Type B pancreatic cell (in vitro differentiated cells): ENCODE measurements at places on chromosomes 3 and 15.

GRCh38 chr15:42619656-42620371 is 44.4 kb downstream of the STARD9 start:
- peak; percentile 31 for DNase-seq

GRCh38 chr3:152355744-152356665 is 87.3 kb downstream of the MBNL1 start:
- no peak for DNase-seq

- no peak for DNase-seq
Observed at GRCh38 chr3:41881233-41881821, 80.6 kb downstream of the ULK4 start.

DNA sequence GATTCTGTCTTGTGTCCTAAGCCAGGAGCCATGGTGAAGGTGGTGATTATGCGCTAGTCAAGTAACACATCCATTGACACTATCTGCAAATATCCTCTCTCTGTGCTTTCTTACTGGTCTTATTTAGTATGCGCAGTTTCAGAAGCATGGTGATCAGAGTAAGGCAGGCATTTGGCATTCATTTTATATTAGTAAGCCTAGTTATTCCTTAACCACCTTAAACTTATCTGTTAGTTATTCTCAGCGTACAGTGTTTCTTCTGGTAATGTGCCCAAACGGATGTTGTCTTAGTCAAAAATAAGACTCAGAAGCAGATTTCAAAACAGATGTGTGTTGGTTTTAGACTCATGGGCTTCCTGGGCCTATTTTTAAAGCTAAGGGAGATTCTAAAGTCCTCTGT is 329.2 kb downstream of the GRM7 start:
- no peak for DNase-seq

DNA sequence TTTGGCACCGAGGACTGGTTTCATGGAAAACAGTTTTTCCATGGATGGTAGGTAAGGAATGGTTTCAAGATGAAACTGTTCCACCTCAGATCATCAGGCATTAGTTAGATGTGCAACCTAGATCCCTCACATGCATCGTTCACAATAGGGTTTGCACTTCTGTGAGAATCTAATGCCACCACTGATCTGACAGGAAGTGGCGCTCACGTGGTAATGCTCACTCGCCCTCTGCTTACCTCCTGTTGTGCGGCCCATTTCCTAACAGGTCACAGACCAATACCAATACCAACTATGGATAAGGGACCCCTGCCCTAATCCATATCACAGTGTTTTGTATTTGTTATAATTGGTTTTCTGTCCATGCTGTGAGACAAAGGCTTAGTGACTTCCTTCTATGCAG is 58.9 kb downstream of the SLMAP start:
- no peak for DNase-seq

GRCh38 chr3:45677033-45677446 is 12.2 kb upstream of the SACM1L start:
- DNase-seq, result no peak

DNA sequence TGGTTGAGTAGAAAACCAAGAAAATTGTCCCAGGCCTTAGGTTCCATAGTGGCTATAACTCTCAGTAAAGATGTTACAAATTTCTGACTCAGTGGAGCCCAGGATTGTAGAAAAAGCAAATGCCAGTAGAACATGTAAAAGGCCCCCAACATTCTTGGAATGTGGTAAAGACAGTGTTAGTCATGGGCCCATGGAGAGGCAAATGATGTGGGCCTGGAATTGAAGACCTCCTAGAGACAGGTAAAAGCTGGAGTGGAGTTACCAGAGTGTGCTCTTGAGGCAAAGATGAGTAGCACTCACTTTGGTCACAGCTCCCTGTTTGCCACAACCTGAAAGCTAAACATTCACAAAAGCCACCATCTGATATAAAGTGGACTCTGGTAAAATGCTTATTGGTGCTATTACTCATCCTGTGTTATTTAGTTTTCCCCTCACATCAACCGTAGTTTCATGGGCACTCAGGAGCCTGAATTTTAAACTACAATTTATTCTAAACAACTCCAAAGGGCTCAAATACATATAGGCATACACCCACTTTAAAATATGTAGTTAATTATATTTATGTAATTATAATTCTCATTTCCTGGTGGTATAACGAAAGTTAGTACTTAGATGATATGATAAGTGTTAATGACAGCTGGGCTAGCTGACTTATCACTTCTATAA is 359.6 kb upstream of the NECTIN3 start:
- no peak for DNase-seq

- no peak for DNase-seq
Observed at GRCh38 chr15:72958634-72959033, 93.6 kb upstream of the NEO1 start.

- DNase-seq, result no peak
Observed at GRCh38 chr15:95405447-95405846, 925.1 kb upstream of the NR2F2 start.

- no peak for DNase-seq
Observed at GRCh38 chr3:168053115-168053514, 42.6 kb downstream of the GOLIM4 start.

GRCh38 chr3:49781415-49782199 is 4.7 kb downstream of the IP6K1 start:
- no peak for DNase-seq

GRCh38 chr15:62653122-62653521 is 389.4 kb upstream of the TPM1 start:
- DNase-seq, result no peak

GRCh38 chr3:109440353-109440752 is 103.0 kb upstream of the DPPA4 start:
- no peak for DNase-seq

GRCh38 chr3:184648636-184649035 is 63.2 kb downstream of the MAGEF1 start:
- no peak for DNase-seq

GRCh38 chr3:182911782-182912111 is 68.6 kb downstream of the DCUN1D1 start:
- no peak for DNase-seq

DNA sequence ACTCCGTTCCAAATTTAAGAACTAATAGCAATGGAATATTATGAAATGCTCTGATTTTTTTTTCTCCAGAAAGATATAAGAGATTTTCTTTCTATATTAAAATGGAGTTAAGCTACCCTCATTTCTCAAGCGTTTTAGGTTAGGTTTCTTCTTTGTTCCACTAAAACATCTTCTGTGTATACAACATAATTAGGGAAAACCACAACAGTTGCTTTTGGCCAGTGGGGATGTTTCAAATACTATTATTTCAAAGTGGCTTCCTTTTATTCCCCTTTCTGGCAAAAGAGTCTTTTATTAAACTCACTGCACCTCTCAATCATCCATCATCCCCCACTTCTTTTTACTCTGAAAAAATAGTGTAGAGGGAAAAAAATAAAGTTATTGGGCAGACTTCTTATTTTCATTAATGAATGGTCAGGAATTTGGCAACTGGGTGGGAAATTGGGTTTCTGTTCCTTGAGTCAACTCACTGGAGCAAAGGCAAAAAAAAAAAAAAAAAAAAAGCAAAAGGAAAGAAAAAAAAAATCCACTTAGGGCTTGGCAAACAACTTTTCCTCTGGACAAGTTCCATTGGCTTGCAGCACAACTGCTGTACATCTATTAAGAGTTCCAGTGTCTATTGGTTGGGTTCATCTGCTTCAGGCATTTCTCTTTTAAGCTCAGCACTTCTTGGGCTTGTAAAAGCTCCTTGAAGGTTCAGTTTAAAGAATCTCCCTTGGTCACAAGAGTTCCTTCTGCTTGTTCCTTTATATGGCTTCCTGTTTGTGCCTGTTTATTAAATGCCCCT is 963.4 kb downstream of the ROBO1 start:
- DNase-seq, result no peak

DNA sequence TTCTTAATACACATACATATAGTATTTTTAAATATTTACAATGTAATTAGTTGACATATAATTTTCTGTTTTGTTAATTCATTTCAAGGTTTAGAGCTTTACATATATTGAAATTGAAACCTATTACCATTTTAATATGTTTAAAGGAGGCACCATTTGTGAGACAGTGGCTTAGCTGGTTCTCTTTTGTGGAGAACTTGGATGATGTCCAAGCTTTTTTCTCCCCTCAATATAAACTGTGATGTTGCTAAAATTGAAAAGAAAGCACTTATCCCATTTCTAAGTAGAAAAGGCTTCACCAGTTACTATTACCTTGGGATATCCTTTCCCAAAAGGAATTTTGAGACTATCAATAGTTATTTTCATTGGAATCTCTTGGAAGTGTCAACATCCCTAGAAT is 707.2 kb downstream of the NTRK3 start:
- no peak for DNase-seq
